ENCODE measurements at places on chromosomes 3 and 15.

GRCh38 chr3:104648823-104649222 is 717.9 kb upstream of the ALCAM start:
- DNase-seq: no peak

- no peak for DNase-seq
These were observed 18.9 kb upstream of the SLC27A2 start for GRCh38 chr15:50162969-50163718.

DNA sequence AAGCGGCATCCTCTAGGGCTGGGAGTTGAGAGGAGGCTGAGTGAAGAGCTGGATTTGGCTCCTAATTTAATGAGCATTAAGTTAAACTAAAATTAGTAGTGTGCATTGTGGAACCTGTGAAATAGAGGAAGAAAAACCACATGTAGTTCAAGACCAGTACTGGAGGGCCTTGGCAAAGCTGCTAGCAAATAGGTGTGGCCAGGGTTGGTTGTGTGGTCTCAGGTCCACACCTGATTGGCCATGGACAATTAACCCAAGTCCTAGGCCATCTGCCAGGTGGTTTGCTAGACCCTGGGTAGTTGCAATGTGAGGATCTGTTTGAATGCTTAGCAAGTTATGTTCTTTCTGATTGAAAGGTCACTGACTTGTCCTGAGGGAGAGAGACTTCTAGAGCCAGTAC is 275.5 kb downstream of the PDCD6IP start:
- DNase-seq: no peak

GRCh38 chr3:116474032-116474780 is 28.9 kb upstream of the LSAMP start:
- DNase-seq: no peak

DNA sequence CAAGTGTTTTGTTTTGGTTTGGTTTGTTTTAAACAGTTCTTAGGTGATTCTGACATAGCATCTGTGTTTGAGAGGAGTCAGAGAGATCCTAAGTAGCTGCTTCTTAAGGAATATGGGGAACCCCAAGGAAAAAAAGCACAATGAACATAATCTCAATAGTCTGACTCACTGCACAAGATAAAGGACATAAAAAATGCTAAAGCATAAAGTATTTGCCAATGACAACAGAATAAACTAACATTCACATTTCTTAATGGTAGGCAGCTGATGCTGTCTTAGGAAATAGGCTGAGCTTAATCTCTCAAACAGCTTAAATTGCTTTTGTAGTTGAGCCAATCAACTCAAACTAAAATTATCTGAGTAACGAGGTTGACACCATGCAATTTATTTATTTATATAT is 2.9 kb downstream of the NCEH1 start:
- DNase-seq: no peak

- no peak for DNase-seq
These were observed 497 bp upstream of the RPLP1 start for GRCh38 chr15:69451951-69452691.

GRCh38 chr15:87626860-87627259 is 629.7 kb downstream of the NTRK3 start:
- DNase-seq: no peak

DNA sequence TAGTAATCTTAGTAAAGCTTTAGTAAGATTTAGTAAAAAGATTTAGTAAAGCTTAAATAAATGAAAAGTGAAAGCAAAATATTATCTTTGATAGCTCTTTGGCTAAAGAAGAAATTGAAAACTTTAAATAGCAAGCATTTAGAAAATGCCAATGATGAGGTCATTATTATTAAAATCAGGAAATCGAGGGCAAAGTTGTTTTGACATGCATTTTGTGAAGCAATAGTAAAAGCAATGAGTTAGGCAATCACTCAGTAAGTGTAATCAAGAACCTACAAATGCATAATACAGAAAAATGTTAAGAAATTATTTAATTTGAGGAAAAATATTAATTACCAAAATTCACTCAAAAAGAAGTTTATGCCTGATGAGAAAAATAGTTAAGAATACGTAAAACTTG is 280.3 kb upstream of the MME start:
- no peak for DNase-seq

DNA sequence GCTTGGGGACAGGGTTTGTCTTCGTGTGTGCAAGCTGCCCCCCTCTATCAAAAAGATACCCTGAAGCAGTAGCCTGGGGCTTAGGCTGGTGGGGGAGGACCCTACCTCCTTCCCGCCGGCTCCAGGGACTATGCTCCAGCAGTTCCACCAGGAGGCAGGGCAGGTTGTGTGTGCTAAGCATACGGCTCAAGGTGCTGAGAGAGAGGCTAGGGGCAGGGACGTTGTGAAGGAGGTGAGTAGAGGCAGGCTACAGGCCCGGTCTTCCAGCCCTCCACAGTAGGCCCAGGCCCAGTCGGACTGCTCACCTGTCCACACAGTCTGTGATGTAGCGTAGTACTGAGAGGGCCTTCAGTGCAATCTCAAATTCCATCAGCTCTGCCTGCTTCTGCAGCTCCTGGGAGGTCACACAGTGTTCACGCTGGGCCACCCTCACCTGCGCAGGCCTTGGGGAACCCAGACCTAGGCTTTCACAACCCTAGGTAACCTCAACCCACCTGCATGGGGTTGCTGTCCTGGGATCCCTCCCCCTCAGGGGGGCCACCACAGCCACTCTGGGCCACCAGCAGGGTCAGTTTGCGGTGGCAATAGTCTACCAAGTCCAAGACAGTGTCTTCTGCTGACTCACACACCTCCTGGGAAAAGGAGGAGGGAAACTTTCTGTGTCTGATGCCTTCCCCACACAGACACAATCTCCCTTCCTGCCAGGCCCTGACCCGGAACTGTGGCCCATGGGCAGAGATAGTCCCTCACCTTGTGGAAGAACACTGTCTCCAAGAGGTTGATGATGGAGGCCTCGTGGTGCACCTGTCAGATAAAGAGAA is 2.4 kb upstream of the RASSF1 start:
- DNase-seq: no peak

GRCh38 chr15:47507221-47507985 is 209.9 kb upstream of the SEMA6D start:
- DNase-seq: no peak

- no peak for DNase-seq
These were observed 513 bp downstream of the CLASP2 start for GRCh38 chr3:33717616-33717865.
